ENCODE measurements at places on chromosomes 12 and 14.
A peak's percentile ranks its signal among the peaks of the same experiment; 100 is the strongest.

GRCh38 chr12:116194935-116195431 is 82.5 kb downstream of the MED13L start:
- no peak for DNase-seq

DNA sequence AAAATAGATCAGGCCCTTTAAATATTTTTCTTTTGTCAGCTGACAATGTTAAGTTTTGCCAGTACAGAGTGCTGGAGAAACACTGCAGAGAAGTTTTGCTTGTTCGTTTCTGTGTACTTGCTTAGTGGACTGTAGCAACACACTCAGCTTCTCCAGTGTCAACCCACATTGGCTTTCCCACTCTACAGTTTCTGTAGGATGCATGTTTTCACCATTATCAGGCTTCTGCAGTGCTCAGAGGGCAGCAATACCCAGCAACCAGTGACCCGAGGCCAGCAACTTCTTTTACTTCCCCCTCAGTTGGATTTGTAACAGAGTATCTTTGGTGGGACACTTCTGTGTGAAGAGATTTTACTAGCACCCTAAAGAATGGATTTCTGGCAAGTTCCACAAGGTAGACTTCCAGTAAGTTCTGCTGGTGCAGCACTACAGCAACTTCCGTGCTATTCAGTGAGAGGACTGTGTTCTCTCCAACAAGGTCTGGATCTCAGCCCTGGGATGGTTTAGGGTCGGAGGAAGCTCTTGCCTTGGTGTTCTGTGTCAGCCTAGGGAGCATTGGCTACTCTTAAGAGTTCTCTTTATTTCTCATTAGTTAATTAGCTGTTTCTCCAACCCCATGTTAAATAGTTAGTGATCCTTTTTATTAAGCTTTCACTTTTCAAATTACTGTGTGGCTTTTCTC is 70.4 kb downstream of the FUT8 start:
- DNase-seq, result no peak

GRCh38 chr12:86723326-86723725 is 467.1 kb upstream of the MGAT4C start:
- DNase-seq, result peak; percentile 38

DNA sequence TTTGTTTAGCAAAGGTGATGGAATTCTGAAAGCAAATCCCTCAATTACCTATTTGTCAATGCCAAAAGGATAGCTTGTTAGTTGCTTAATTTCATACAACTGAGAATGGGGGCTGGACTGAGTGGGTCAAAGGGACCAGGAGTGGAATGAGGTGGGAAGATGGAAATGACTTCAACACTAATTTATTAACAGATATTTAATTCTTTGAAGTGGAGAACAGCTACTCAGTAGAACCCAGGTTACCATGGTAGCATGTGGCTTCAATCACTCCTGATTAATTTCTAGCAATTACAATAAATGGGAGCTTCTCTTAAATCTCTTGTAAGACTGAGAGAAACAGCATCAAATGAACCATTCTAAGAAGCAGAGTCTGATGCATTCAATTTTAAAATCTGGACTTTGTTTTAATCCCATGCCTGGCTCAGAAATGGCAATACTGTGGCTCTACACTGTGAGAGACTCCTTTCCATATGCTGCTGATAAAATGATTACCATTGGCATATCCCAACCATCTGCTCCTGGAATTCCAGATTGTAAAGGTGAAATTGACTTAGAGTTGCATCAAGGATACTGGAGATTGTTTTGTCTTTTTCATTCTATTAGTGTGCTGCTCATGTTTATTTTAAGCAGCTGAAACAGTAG is 607.8 kb downstream of the SNAPC1 start:
- no peak for DNase-seq

- DNase-seq, result no peak
Observed at GRCh38 chr12:10720974-10721650, 2.0 kb downstream of the YBX3 start.

DNA sequence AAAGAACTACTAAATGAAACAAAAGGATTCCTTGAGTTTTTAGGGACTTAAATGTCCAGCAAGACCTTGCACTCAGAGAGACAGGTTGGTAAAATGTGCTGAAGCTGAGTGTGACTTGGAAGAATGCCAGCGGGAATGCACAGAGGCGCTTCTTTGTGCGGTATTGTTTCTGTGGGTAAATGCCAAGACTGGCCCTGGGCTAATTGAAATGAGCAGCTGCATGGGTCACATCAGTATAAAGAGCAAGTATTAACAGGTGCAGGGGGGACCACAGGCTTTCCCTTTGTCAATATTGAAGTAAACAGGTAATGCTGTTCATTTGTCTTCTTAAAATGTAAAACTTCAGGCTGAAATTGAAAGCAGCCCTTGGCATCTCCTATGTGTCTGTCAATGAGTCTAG is 74.3 kb downstream of the LMO3 start:
- no peak for DNase-seq
